ENCODE measurements at places on chromosomes 3 and 15. TPM values are rescaled to one million over a fixed set of nuclear protein-coding genes. Genes with fewer than 3 reads are reported as not detected.

Gene RFX7
- 4.3 TPM for polyA plus RNA-seq

Gene TICRR
- 4.2 TPM for polyA plus RNA-seq

Gene FOXL2
- polyA plus RNA-seq = 0.07 TPM

Gene PP2D1
- not detected for polyA plus RNA-seq

Gene SLC24A5
- not detected for polyA plus RNA-seq

Gene CADPS
- polyA plus RNA-seq = not detected

Gene CNTN4
- polyA plus RNA-seq = not detected

Gene SLC12A8
- polyA plus RNA-seq = 3.5 TPM

Gene CRYGS
- polyA plus RNA-seq = 2.1 TPM

Gene ACTRT3
- polyA plus RNA-seq = 0.97 TPM

Gene STRA6
- 0.14 TPM for polyA plus RNA-seq

Gene IL17RB
- polyA plus RNA-seq = 0.09 TPM

Gene GOLGA8R
- polyA plus RNA-seq = 0.46 TPM

Gene FBN1
- 134 TPM for polyA plus RNA-seq

Gene PTH1R
- polyA plus RNA-seq = 0.56 TPM

Gene FETUB
- not detected for polyA plus RNA-seq

Gene NR2F2
- polyA plus RNA-seq = 161 TPM

Gene NKIRAS1
- 5.6 TPM for polyA plus RNA-seq

Gene AGBL1
- polyA plus RNA-seq = not detected

All from IMR-90 (cell line).